IMR-90 (cell line): ENCODE measurements at places on chromosomes 5 and 9. TPM values are rescaled to one million over a fixed set of nuclear protein-coding genes. Genes with fewer than 3 reads are reported as not detected.

The ANKRD55 gene
- total RNA-seq, result 0.28 TPM in 1 of 2 replicates, not detected in the other

- no peaks in the 10 kb centered on the region for H3K4me1 ChIP-seq
- no peak overlapping the region for H3K27ac ChIP-seq
- no peak for DNase-seq
- no peaks in the 10 kb centered on the region for H3K27me3 ChIP-seq
- H3K36me3 ChIP-seq, result no peaks in the 10 kb centered on the region
These were observed 138.0 kb downstream of the TMEM232 start for GRCh38 chr5:110588286-110588980.

GRCh38 chr5:163941079-163941478 is 435.7 kb downstream of the MAT2B start:
- no peaks in the 10 kb centered on the region for H3K27me3 ChIP-seq
- no peaks in the 10 kb centered on the region; the same call in 1 of the 2 replicates for H3K4me1 ChIP-seq
- H3K36me3 ChIP-seq, result no peaks in the 10 kb centered on the region
- no peak for DNase-seq

The TAF11L5 gene
- not detected in 2 replicates for total RNA-seq

GRCh38 chr5:93925321-93925720 is 183.9 kb upstream of the POU5F2 start:
- no peaks in the 10 kb centered on the region for H3K27me3 ChIP-seq
- no peak overlapping the region for H3K4me3 ChIP-seq
- H3K27ac ChIP-seq, result no peak overlapping the region
- no peak for DNase-seq

The FREM1 gene
- under 0.01 TPM in 1 of 2 replicates, not detected in the other for total RNA-seq

The CAVIN4 gene
- 2.2 and 4.2 TPM in 2 replicates for total RNA-seq

GRCh38 chr5:65213921-65214525 is 267.7 kb downstream of the ADAMTS6 start:
- DNase-seq, result peak; percentile 39
- peaks cover 17% of the 10 kb centered on the region for H3K36me3 ChIP-seq
- no peak overlapping the region for H3K27ac ChIP-seq
- H3K27me3 ChIP-seq, result no peaks in the 10 kb centered on the region
- H3K4me3 ChIP-seq, result no peak overlapping the region
- peaks cover 3% of the 10 kb centered on the region for H3K4me1 ChIP-seq

DNA sequence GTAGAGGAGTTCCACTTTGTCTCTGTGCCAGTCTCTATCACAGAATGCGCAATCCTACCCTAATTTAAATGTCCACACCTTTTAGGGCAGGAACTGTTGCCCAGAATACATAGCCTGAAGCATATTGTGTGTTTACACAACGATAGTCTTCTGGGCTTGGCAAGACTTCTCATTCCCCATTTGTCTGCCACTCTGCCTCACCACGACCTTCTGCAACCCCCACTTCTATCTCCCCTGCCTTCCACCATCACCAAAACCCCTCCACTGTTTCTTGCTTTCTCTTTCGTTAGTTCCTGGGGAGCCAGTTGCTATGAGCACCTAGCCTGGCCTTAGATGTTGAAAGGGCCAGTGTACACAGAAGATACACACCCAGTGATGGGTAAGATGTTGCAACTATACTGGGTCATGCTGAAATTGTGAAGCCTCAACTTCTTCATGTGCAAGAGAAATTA is 883 bp upstream of the RNF145 start:
- no peaks in the 10 kb centered on the region for H3K27me3 ChIP-seq
- no peaks in the 10 kb centered on the region for H3K36me3 ChIP-seq

DNA sequence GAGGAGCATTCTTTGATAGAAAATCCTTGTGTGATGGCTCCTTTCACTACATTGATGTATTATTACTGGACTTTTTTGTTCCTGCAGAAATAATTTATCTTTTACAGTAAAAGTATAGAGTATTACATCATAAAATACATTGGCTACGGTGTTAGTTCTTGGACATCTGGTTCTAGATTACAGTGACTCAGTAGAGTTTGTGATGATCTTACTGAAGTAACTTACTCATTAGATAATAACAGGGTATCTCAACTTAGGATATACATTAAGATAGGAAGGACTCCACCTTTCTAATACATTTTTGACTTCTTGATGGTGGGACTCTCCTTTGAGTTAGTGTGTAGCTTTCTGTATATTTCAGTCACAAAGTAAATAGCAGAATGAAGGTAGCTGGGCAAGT is 59.1 kb downstream of the ZNF462 start:
- H3K4me3 ChIP-seq, result no peak overlapping the region
- H3K4me1 ChIP-seq, result peaks cover 13% of the 10 kb centered on the region
- no peaks in the 10 kb centered on the region for H3K27me3 ChIP-seq
- peaks cover 27% of the 10 kb centered on the region for H3K36me3 ChIP-seq
- peak overlapping the region; percentile 83; the same call in 1 of the 2 replicates for H3K27ac ChIP-seq

GRCh38 chr9:104682642-104683041 is 11.7 kb upstream of the OR13D1 start:
- no peaks in the 10 kb centered on the region for H3K36me3 ChIP-seq
- no peak overlapping the region for H3K4me3 ChIP-seq
- no peaks in the 10 kb centered on the region for H3K27me3 ChIP-seq
- H3K4me1 ChIP-seq, result no peaks in the 10 kb centered on the region
- H3K27ac ChIP-seq, result no peak overlapping the region
- peak; percentile 51 for DNase-seq

GRCh38 chr5:168227973-168228615 is 63.4 kb upstream of the WWC1 start:
- H3K27me3 ChIP-seq, result no peaks in the 10 kb centered on the region
- no peaks in the 10 kb centered on the region for H3K36me3 ChIP-seq
- no peak overlapping the region for H3K27ac ChIP-seq
- H3K4me3 ChIP-seq, result no peak overlapping the region
- no peak for DNase-seq
- H3K4me1 ChIP-seq, result no peaks in the 10 kb centered on the region

The GALNT12 gene
- 2.5 TPM in 2 replicates for total RNA-seq

The PHF24 gene
- total RNA-seq, result not detected in 2 replicates

The ZBTB6 gene
- total RNA-seq, result 11.7 and 16.7 TPM in 2 replicates

GRCh38 chr5:97412959-97413358 is 229.9 kb upstream of the RIOK2 start:
- no peak overlapping the region for H3K4me3 ChIP-seq
- no peaks in the 10 kb centered on the region for H3K4me1 ChIP-seq
- no peaks in the 10 kb centered on the region for H3K36me3 ChIP-seq
- no peaks in the 10 kb centered on the region; the same call in 1 of the 2 replicates for H3K27me3 ChIP-seq
- H3K27ac ChIP-seq, result no peak overlapping the region

The ADAMTSL2 gene
- not detected in 2 replicates for total RNA-seq

- no peak for DNase-seq
- H3K27me3 ChIP-seq, result peaks cover 68% of the 10 kb centered on the region
- no peak overlapping the region for H3K27ac ChIP-seq
- H3K4me3 ChIP-seq, result no peak overlapping the region
These were observed 52.5 kb downstream of the TRIP13 start for GRCh38 chr5:944992-945685.

- peaks cover 4% of the 10 kb centered on the region; the same call in 1 of the 2 replicates for H3K4me1 ChIP-seq
- no peak overlapping the region for H3K27ac ChIP-seq
- no peak for DNase-seq
These were observed 15.0 kb downstream of the LHX6 start for GRCh38 chr9:122213589-122214413.

DNA sequence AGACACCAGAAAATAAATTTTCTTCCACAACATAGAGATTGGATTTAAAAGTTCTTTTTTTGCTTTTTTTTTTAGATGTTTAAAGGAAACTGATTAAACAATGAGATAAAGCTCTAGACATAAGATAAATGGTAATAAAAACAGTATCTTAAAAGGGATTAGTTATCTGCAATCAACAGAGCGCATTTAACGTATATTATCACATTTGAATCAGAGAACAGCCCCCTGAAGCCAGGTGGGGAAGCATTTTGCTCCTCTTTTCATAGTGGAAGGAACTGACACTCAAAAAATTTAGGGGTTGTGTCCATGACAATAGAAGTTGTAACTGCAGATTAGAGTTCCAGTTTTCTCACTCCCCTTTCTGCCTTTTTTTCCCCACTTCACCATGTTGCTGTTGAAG is 367.6 kb downstream of the SPATA31D1 start:
- no peaks in the 10 kb centered on the region for H3K27me3 ChIP-seq
- H3K4me3 ChIP-seq, result no peak overlapping the region
- no peak for DNase-seq
- H3K36me3 ChIP-seq, result no peaks in the 10 kb centered on the region
- peaks cover 10% of the 10 kb centered on the region for H3K4me1 ChIP-seq
- H3K27ac ChIP-seq, result no peak overlapping the region

- no peaks in the 10 kb centered on the region for H3K36me3 ChIP-seq
- H3K27ac ChIP-seq, result no peak overlapping the region
- DNase-seq, result peak; percentile 25
- H3K27me3 ChIP-seq, result no peaks in the 10 kb centered on the region
- H3K4me1 ChIP-seq, result peaks cover 12% of the 10 kb centered on the region
These were observed 116.6 kb upstream of the SLC44A1 start for GRCh38 chr9:105127863-105128220.

The NMRK1 gene
- total RNA-seq, result 5.7 and 6.7 TPM in 2 replicates

The SERF1A gene
- 2.2 and 7.2 TPM in 2 replicates for total RNA-seq

The PCDHB2 gene
- 0.36 and 0.56 TPM in 2 replicates for total RNA-seq

GRCh38 chr5:69033690-69034089 is 60.1 kb upstream of the SLC30A5 start:
- peaks cover 16% of the 10 kb centered on the region for H3K27me3 ChIP-seq
- no peak overlapping the region for H3K4me3 ChIP-seq
- no peak overlapping the region for H3K27ac ChIP-seq
- no peaks in the 10 kb centered on the region for H3K36me3 ChIP-seq
- no peak for DNase-seq

DNA sequence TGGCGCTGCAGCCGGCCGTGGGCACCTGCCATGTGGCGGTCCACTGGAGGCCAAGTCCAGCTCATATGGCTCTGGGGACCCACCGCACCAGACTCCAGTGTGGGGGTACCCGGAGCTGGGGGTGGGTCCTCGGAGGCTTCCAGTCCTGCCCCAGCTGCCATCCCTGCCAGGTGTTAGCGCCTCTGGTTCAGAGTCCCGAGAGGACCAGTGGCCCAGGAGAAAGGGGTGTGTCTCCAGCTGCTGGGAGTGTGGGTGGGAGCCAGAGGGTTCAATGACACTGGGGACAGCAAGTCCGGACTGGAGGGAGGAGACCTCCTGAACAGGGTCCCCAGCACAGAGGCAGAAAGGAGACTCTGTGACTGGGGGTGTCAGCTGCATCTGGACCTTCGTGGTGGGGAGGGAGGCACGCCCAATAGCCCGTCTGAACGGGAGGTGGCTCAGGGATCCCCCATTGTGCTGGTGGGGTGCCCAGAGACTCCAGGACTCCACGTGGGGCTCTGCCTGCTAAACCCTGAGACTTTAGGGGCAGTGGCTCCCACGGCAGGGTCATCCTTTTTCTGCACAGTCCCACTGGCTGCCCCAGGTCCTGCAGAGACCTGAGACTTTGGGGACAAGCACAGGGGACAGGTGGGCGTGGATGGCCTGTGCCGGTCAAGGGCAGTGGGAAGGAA is 2.4 kb upstream of the AHRR start:
- peaks cover 27% of the 10 kb centered on the region for H3K36me3 ChIP-seq
- H3K4me3 ChIP-seq, result no peak overlapping the region
- peaks cover 21% of the 10 kb centered on the region for H3K4me1 ChIP-seq
- DNase-seq, result no peak

DNA sequence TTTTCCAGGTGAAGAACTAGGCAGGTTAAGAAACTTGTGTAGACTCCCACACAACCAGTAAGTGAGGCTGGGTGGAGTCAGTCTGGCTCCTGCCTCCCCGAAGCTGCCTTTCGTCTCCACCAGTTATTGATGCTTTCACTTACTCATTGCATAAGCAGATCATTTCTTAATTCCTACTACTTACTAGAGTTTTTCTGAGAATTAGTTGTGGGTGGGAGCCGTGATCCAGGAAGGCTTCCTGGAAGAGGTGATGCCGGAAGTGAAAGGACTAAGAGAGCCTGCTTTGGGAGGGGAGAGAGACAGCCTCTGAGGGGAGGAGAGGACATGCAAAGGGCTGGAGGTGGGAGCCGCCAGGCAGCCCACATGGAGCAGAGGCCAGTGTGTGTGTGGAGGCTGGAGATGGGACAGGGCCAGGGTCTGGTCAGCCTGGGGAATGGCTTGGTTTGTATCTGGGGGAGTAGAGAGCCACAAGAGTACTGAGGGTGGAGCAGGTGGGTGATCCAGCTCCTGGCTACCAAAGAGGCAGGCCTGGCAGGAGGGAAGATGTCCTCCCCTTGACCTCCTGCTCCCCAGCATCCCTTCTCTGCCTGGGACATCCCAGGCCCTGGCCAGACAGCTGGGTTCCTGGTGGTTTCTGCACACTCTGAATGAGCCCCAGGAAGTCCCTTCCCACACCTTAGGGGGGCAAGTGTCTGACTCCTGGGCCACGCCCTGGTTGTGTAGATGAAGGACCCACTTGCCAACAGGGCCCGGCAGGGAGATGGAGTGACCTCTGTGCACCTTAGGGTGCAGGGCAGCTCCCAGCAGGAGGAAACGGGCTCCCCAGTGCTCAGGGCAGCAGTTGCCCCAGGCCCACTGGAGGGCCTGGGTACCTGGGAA is 12.2 kb upstream of the CARD19 start:
- H3K27ac ChIP-seq, result no peak overlapping the region
- peaks cover 3% of the 10 kb centered on the region for H3K4me1 ChIP-seq
- no peaks in the 10 kb centered on the region for H3K36me3 ChIP-seq
- H3K4me3 ChIP-seq, result no peak overlapping the region
